ENCODE measurements at places on chromosomes 5 and 9.

- DNase-seq: no peak
Measured at GRCh38 chr5:141234109-141234667, 11.0 kb upstream of the PCDHB15 start.

- DNase-seq: no peak
Measured at GRCh38 chr5:12615141-12615820, 711.0 kb upstream of the CTNND2 start.

DNA sequence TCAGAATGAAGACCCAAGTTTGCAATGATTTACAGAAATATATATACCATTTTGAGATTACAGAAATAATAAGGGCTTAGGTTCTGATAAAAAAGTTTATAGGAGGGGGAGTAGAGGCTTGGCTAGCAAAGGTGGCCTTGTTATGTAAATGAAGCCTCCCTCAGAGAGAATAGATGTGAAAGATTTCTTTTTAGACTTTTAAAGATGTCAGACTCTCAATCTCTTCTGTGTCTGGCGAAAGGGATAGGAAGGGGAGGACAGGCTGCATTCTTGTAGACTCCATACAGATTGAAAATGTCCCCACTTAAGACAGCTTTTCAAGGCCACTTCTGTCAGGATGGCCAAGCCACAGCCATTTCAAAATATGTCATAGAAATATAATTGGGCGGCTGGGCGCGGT, 63.1 kb upstream of the CLINT1 start:
- no peak for DNase-seq

DNA sequence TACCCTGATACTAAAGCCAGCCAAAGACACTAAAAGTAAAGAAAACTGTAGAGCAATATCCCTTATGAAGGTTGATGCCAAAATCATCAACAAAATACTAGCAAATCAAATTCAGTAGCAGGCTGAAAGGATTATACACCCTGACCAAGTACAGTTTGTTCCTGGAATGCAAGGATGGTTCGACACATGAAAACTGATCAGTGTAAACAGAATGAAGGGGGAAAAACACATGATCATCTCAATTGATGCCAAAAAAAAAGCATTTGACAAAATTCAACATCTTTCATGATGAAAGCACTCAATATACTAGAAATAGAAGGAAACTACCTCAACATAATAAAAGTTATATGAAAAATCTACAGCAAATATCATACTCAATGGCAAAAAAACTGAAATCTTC, 43.5 kb upstream of the LRRC14B start:
- no peak for DNase-seq

- no peak for DNase-seq
Measured at GRCh38 chr5:4197151-4197550, 601.5 kb downstream of the IRX1 start.

GRCh38 chr9:18490641-18491370, 16.9 kb downstream of the ADAMTSL1 start:
- DNase-seq: no peak

DNA sequence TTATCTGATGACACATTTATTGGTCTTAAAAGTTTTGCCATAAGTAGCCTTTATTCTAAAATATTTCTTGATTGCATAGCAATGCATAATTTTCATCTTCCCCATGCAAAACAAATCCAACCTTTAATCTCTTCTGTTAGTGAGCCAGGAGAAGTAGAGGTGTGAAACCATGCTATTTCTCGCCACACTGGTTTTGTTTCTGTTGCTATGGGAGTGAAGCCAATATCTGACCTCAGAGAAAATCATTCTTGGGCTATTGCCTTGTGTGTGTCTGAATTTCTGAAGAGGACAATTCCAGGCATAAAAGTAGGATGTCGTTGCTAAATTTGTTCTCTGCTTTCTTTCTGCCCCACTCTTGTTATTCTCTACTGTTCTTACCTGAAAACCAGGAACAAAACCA, 183.6 kb downstream of the PTTG1 start:
- DNase-seq: no peak

DNA sequence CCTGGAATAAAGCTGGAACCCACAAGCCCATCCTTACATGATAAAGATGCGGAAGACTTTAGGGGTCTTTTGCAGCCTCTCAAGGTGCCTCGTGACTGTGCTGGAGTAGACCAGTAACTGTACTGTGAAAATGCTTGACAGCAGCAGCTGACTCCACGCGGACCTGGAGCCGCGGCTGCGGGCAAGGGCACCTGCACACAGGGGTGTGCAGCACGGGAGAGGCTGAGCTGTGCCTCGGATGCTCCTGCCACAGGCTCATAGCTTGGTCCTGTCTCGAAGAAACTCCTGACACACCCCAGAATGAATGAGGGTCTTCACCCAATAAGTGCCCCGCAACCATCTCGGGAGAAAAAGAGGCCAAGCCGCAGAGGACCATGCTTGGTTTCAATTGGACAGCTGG, 40.3 kb upstream of the CEP72 start:
- no peak for DNase-seq

- no peak for DNase-seq
Measured at GRCh38 chr5:61667525-61668218, 335.6 kb downstream of the ZSWIM6 start.

GRCh38 chr9:131270171-131271015, 5.9 kb downstream of the FAM78A start:
- DNase-seq: no peak

DNA sequence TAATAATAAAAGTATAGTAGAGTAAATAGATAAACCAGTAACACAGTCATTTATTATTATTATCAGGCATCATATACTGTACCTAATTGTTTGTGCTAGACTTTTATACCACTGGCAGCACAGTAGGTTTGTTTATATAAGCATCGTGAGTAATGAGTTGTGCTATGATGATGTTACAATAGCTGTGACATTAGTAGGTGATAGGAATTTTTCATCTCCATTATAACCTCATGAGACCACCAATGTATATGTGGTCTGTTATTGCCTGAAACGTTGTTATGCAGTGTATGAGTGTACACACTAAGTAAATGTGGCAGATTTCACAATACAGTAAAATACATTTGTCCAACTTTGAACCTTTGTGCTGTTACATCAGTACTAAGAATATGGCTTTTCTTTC, 72.7 kb upstream of the SPATA31D4 start:
- DNase-seq: no peak

DNA sequence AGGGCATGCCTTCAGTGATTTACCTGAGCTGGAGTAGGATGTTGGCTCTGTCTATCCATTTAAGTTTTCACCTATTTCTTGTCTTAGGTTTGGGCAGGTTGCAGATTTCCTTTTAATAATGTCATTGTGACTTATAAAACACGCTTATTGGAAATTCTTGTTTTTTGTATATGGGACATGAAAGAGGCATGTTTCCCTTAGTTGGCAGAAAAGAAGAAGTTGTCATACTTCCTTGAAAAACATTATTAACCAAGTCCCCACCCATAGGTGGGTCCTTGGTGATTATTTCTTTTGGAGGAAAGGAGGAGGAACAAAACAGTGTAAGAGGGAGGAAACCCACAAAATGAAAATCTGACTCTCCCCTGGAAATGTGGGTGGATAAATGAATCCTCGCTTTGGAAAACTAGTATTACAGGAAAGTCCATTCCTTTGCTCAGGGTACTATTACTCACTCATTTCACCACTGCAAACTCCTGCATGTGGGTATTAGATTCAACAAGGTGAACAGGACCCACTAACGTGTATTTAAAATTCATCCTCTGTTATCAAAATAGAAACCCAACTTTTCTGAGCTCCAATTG, 9.3 kb downstream of the CER1 start:
- no peak for DNase-seq

GRCh38 chr5:169213479-169213878, 87.5 kb downstream of the SLIT3 start:
- no peak for DNase-seq

DNA sequence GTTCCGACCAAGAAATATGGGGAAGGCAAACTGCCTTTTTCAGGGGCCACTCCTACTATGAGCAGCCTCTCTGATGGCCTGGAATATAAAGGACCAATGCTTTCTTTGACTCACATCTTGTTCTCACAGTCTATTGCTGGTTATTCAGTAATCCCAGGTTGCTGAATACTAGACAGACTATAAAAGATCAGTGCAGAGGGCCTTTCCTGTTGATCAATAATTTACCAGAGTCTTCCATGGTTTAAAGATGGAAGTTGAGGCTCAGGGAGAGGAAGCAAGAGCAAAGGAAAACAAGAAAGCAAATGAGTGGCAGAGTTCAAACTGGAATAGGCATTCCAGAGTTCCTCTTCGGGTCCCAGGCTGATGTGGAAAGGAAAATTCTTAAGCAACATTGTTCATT, 62.9 kb downstream of the FBXO38 start:
- DNase-seq: no peak

DNA sequence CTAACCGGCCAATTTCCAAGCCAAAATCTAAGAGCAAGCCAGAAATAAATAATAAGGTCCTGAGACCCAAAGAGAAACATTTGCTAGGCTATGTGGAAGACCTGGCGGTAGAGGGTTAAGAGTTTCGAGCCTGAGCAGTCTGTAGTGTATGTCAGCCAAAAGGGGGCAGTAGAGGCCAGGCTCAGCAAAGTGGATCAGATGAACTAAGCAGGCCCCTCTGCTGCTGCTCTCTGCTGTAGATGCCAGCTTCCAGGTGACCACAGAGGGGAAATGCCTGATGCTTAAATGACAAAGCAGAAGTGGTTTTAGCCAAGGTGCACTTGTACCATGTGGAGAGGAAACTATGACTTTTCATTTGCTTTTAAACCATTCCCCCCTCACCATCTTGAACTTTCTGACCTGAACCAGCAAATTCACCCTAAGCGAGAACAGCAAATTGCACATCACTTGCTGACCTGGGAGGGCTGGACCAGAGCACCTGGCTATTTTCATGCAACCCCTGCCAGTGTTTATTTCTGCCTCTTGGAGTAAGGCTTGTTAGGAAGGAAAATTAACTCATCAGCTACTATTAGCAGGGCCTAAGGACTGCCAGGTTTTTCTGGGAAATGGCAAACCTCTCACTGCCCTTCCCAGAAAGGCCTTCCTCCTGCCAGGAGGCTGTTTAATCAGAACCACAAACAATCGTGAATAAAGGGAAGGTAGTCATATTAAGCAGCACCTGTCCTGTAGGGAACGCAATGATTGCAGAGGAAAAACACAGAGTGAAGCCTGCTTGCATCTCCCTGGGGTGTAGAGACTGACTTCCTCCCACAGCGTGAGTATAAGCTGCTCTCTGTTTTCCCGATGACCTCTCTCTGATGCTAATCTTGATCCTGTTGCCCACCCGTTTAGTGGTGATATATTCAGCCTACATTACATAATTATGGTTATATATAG, 818.2 kb downstream of the TLR4 start:
- DNase-seq: peak; percentile 84

DNA sequence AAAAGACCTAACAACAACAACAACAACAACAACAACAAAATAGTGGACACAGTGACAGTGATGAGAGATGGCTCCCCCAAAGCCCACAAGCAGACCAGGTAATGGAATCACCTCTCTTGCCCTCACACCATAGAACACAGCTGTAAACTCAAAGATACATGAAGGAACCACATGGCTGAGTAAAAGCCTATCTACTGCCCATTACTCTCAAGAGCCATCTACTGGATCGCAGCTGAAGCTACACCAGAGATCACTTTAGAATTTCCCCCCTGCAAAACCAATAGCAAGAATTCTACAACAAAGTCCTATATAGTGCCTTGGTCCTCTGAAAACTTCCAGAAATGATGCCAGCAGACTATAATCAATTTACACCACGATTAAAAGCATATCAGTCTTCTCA, 1537.6 kb upstream of the CDH9 start:
- DNase-seq: peak; percentile 5

GRCh38 chr9:115183436-115183835, 65.5 kb upstream of the TNC start:
- DNase-seq: no peak

- DNase-seq: no peak
Measured at GRCh38 chr9:112881331-112881730, 9.3 kb downstream of the SLC46A2 start.

- DNase-seq: peak; percentile 90
Measured at GRCh38 chr9:77011973-77012821, 7.3 kb upstream of the FOXB2 start.

- no peak for DNase-seq
Measured at GRCh38 chr5:26014206-26014605, 1024.2 kb downstream of the CDH9 start.

DNA sequence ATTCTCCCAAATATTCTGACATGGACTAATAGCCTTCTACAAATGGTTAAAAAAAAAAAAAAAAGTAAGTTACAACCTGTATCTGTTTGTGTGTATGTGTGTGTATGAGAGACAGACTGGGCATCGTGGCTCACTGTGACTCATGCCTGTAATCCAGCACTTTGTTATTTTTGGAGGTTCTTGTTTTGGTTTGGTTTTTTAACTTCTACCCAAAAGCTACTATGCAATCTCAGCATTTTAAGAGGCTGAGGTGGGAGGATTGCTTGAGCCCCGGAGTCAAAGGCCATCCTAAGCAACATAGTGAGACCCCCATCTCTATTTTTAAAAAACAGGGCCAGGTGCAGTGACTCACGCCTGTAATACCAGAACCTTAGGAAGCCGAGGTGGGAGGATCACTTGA, 17.6 kb upstream of the HAVCR1 start:
- no peak for DNase-seq

- no peak for DNase-seq
Measured at GRCh38 chr9:90966031-90966290, 164.3 kb downstream of the SYK start.

DNA sequence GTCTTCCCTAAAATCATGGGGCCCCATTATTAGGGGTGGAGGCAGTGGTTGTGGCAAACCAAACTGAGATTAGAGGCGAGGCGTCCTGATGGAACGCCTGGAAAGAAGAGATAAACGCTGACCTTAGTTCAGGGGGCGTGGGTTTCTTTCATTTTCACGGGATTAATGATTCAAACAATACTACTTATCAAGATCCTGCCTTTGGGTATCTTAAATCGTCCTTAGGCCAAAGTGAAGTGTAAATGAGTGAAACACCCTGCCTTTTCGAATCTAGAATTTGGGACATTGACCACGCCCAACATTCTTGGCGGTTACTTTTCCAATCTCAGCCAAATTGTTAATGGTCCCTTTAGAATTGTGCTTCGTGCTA, 1.0 kb upstream of the UBTD2 start:
- no peak for DNase-seq

DNA sequence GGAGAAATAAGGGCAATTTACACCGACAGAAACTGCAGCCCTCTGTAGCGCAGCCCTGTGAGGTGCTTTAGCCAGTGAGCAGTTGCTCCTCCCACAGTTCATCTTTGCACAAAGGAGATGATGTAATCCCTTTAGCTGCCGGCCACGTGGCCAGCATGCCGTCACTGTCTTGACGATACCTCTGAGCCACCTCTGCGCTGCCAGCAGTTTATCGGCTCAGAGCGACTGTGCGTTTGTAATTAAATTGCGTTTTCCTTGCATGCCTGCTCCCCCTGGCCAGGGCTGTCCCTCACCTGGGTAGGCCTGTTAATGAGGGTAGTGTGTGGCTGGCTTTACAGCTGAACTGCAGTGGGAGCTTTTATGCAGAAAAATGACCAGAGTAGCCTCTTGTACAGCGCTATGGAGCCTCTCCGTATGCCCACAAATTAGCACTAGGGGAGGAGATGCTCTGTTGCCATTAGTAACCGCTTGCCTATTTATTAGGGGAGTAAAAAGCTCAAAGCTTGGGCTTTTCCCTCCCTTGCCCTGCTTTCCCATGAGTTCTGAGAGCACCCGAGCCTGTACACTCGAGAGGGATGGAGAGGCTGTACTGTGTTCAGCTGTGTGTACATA, 107.0 kb downstream of the TRIO start:
- DNase-seq: peak; percentile 85

Measured in neural progenitor cell (in vitro differentiated cells).